ENCODE measurements at places on chromosomes 12 and 14.

GRCh38 chr14:59161561-59162175, 26.8 kb upstream of the DAAM1 start:
- DNase-seq, result no peak
- H3K4me1 ChIP-seq, result no peaks in the 10 kb centered on the region
- no peaks in the 10 kb centered on the region for H3K36me3 ChIP-seq
- no peaks in the 10 kb centered on the region for H3K27me3 ChIP-seq
- no peak overlapping the region for H3K4me3 ChIP-seq

GRCh38 chr12:70691018-70691672, 53.9 kb upstream of the PTPRB start:
- no peaks in the 10 kb centered on the region for H3K4me1 ChIP-seq
- DNase-seq, result no peak
- no peaks in the 10 kb centered on the region for H3K27me3 ChIP-seq
- no peaks in the 10 kb centered on the region for H3K36me3 ChIP-seq

GRCh38 chr14:97584528-97584927, 787.3 kb downstream of the VRK1 start:
- H3K4me3 ChIP-seq, result no peak overlapping the region
- H3K36me3 ChIP-seq, result no peaks in the 10 kb centered on the region
- no peaks in the 10 kb centered on the region for H3K27me3 ChIP-seq
- no peaks in the 10 kb centered on the region for H3K4me1 ChIP-seq
- no peak for DNase-seq

- H3K36me3 ChIP-seq, result peaks cover 15% of the 10 kb centered on the region
- H3K27ac ChIP-seq, result no peak overlapping the region
- no peaks in the 10 kb centered on the region for H3K27me3 ChIP-seq
- no peak for DNase-seq
Observed at GRCh38 chr14:70803321-70804310, 5.7 kb downstream of the MAP3K9 start.

GRCh38 chr12:56884421-56884820, 49.8 kb downstream of the SDR9C7 start:
- H3K4me1 ChIP-seq, result no peaks in the 10 kb centered on the region
- no peaks in the 10 kb centered on the region for H3K27me3 ChIP-seq
- DNase-seq, result no peak
- H3K27ac ChIP-seq, result no peak overlapping the region

GRCh38 chr14:48331421-48331820, 656.0 kb upstream of the MDGA2 start:
- no peaks in the 10 kb centered on the region for H3K4me1 ChIP-seq
- H3K27me3 ChIP-seq, result no peaks in the 10 kb centered on the region
- no peak overlapping the region for H3K27ac ChIP-seq
- DNase-seq, result no peak
- H3K36me3 ChIP-seq, result no peaks in the 10 kb centered on the region
- H3K4me3 ChIP-seq, result no peak overlapping the region

DNA sequence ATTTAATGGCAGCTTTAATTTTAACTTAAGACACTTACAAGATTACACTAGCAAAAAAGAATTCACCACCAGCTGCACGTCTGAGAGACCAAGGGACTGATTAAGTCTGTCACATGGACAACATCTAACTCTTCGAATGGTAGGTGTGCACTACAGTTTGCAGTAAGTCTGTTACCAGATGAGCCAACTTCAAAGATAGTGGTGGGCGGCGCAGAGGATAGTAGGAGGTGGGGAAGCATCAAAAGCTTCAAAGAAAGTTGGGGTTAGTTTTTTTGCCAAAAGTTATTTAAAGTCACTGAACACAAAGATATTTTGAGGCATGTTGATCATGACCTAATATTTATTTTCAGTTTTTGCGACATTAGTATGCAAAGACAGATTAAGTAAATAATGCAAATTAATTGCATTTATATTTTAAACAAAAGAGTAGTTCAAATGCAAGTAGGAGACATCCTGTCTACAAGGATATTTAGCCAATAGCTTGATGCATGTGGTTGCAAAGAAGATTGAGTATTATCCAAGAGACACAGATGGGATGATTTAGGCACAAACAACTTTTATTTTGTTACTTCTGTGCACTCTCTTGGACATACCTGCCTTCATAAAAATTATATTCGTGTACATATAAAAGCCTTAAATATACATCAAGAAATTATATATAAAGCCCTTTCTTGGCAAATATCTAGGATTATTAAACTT, 327.7 kb downstream of the BMP4 start:
- no peaks in the 10 kb centered on the region for H3K36me3 ChIP-seq
- H3K4me1 ChIP-seq, result no peaks in the 10 kb centered on the region
- no peak for DNase-seq

All from H1 (cell line).